ENCODE measurements at places on chromosomes 1 and 21.
A peak's percentile ranks its signal among the peaks of the same experiment; 100 is the strongest.

DNA sequence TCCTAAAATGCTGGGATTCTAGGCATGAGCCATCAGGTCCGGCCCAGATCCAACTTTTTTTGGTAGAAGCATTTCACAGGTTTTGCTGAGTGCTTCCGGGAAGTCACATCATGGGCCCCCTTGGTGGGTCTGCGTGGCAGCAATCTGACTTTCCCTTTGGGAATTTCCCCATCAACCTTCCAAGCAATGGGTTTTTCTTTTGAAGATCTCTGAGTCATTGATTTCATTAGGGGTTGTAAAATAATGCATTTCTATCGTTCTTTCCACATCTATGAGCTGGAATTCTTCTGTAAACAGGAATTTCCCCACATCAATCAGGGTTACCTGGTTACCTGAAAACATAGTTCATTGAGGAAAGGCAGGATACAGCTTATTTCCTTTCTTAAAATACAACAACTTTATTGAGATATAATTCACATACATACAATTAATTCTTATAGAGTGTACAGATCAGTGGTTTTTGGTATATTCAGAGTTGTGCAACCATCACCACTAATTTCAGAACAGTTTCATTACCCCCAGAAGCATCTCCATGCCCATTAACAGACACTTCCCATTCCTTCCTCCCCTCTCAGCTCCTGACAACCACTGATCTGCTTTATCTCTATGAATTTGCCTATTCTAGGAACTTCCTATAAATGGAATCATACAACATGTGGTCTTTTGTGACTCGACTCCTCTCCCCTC is 9.9 kb upstream of the ZBTB17 start:
- peak; percentile 20 for DNase-seq

DNA sequence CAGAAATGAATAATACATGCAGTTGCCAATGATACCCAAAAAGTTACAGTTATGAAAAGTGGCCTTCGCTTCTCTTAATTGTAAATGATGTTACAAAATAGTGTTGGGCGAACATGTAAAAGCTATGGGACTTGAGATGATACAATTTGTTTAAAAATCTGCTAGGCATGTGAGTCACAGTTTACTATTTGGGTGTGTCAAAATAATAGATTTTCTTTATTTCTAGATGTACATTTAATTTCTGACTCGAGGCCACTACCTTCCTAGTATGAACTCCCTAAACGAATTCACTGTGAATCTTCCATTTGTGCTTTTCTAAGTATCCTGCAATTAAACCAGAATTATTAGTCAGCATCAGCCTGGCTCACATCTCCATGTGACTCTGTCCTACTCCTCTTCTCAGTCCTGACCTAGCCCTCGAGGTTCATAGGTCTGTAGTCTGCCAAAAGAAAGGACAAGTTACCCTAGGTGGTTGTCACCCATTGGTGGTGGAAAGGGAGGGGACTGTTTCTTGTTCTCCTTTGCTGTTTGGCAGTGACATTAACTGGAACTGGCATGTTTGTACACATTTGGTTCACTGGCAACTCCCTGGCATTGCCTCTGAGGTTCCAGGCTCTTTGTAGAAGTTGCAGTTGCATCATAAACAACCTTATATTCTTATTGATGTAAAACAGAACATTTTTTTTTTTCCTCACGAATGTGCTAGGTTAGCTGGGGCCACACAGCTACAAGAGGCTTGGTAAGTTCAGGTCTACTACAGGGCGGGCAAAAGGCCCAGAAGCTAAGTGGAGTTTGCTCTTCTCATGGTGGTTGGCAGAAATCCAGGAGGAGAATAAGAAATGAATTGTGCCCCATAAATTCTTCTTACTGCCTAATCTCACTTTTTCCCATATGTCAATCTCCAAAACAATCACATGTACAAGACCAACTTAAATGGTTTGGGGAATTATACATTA is 746.5 kb upstream of the ADAMTS5 start:
- no peak for DNase-seq

GRCh38 chr1:16249596-16250241 is 12.7 kb upstream of the CPLANE2 start:
- DNase-seq = no peak

DNA sequence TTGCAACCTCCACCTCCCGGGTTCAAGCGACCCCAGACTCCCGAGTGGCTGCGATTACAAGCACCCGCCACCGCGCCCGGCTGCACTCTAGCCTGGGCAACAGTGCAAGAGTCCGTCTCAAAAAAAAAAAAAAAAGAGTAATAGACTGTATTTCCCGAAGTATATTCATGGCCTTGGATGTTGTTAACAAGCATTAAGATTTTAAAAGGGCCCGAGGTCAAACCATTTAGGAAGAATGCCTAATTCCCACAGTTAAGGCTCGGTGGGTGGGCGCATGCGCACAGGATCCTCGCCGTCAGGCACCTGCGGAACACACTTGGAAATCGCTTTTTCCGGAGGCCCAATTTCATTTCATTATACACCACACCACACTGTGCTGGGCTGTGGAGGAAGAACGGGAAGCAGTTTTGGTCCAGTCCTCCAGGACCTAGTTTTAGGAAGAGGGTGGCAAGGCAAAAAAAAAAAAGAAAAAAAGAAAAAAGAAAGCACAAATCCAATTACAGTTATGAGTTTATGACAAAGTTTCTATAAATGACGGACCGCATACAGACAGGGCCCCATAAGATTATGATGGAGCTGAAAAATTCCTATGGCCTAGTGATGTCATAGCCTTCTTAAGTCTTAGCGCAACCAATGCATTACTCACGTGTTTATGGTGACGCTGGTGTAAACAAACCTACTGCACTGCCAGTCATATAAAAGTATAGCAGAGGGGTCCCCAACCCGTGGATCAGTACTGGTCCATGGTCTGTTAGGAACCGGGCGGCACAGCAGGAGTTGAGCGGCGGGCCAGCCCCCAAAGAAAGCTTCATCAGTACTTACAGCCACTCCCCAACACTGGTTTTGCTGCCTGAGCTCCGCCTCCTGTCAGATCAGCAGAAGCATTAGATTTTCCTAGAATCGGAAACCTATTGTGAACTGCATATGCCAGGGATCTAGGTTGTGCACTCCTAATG is 38.2 kb downstream of the H3-3A start:
- DNase-seq = peak; percentile 17

GRCh38 chr1:218718977-218719376 is 373.8 kb downstream of the TGFB2 start:
- DNase-seq = no peak

DNA sequence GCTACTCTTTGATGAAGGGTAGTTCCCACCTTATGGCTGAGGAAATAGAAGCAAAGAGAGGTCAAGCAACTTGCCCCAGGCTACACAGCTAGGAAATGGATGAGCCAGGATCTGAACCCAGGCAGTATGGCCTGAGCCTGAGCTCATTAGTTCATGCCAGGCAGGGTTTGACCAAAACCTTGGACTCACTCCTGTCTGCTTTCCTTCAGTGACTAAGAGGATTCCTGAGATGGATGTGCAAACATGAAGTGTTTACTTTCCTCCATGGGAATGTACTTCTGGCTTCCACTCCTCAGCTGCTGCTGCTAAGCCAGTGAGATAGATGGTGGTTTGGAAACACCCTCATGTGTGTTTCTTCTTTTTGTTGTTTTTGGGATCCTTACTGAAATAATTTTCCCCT is 35.1 kb upstream of the ERRFI1 start:
- no peak for DNase-seq

DNA sequence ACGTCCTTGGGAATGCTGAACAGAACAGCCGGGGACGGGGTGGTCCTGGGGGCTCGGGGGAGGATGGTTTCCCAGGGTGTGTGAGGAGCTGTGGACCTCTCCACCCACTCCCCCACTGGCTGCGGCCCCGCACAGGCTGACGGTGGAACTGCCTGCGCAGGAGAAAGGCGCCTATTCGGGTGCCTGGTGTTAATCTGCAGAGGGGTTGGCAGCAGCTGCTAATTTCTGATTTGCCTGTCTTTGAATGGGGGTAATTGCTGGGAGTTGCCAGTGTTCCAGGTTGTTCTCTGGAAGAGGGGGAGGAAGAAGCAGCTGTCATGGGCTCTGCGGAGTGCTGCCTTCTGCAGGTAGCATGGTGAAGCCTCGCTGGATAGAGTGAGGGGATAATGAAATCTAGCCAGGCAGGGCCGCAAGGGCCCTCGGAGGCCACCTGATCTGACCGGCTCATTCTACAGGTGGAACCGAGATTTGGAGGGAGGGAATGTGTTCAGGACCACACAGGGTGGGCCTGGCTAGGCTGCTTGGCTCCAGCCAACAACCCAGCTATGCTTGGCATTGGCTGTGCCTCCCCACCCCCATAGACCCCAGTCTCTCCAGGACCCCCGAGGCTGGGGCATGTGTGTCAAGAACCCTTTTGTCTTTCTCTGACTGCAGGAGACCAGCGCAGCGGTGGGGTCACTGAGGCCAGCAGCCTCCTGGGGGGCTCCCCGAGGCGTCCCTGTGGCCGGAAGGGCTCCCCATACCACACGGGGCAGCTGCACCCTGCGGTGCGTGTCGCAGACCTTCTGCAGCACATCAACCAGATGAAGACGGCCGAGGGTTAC is 67.1 kb downstream of the PTPRU start:
- DNase-seq = no peak
